ENCODE measurements at places on chromosomes 5 and 9.

DNA sequence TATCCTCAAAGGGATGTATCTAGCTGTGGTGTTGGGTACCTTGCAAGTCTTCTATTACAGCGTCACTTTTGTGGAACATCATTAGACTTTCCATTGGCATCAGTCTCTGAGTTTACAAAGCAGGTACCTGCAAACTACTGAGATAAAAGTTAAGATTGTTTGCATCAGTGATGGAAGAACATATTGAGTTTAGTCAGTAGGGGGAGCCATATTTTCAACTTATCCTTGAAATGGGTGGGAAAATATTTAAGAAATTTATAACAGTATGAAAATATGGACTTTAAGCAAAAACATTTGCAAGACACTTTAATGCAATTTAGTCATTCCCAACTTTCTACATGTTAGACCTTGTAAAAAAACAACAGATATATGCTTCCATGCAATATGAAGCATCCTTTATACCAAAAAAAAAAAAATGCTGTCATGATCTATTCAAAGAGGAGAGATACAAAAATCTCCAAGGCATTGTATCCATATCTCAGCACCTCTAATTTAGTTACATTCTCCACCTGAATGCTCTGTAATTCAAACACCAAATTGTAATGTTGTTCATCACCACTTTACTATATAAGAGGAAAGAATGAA, 98.6 kb upstream of the ADAMTS19 start:
- no peak for DNase-seq

GRCh38 chr9:136762915-136763648, 1.2 kb downstream of the LCN15 start:
- DNase-seq = no peak

DNA sequence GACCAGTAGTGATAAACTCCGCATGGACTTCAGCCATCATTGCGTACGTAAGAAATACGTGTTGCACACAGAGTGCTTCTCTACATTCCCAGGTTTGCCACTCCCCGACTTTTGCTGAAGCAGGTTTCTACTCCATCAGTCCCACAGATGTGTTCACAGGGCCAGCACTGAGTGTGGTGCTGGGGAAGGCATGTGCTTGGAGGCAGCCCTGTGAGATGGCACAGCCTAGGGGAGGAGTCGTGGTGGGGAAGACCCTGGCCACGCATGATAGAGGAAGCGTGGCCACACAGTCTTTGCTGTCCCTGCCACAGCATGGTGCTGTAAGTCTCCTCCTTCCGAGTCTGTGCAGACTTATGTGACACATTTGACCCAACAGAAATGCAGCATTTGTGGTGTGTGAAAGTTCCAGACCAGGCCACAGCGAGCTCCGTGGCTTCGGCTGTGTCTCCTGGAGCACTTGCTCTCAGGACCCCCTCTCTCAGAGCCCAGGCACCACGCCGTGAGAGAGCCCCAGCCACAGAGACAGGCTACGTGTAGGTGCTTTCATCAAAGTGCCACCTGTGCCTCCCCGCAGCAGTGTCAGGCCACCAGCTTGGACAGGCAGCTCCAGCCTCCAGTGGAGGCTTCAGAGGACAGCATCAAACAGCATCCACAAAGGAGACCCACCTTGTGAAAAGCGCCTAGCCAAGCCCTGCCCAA, 197.8 kb downstream of the AUH start:
- DNase-seq = no peak

DNA sequence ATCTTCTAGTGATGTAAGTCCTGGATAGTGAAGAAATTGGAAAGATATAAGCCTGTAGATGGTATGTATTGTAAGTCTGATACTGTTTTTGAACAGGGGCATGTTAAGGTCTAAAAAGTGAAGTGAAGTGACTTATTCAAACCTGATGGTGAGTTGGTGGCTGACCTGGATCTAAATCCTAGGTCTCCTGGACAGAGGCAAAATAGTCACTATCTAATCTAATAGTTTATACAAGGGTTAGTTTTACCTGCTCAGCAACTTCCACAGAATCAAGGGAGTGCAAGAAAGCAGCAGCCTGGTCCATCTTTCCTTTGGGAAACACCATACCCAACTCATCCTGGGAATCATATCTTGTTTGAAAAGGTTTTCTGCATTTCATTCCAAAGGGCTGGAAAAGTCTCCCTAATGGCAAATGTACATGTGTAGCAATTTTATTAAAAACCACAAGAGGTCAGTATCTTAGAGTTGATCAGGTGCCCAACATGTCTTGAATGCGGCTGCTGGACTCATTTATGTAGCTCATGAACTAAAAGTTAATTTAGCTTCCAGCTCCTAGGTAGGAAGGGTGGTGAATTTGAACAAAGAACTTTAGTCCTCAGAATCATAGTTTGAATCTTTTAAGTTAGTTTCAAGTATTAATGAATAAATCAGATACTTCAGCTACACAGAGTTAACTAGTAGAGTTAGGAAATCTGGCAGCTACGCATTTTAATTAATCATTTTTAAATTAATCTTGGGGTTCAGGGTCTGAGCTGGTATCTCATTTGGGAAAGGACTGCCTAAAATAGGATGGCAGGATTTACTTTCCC, 26.0 kb downstream of the SKP2 start:
- no peak for DNase-seq

DNA sequence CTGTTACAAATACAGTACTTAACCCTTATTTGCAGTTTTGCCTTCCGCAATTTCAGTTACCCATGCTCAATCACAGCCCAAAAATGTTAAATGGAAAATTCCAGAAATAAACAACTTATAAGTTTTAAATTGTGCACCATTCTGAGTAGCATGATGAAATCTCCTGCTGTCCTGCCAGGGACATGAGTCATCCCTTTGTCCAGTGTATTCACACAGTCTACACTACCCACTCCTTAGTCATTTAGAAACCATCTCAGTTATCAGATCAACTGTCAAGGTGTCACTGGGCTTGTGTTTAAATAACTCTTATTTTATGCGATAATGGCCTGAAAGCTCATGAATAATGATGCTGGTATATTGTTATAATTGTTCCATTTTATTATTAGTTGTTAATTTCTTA, 95.8 kb downstream of the PLCXD3 start:
- DNase-seq = no peak

GRCh38 chr9:84502066-84502465, 161.5 kb upstream of the SLC28A3 start:
- DNase-seq = no peak

GRCh38 chr5:29321591-29321990, 1871.9 kb upstream of the CDH6 start:
- no peak for DNase-seq

- DNase-seq = no peak
These were observed 11.8 kb upstream of the HMGCR start for GRCh38 chr5:75325242-75325641.

DNA sequence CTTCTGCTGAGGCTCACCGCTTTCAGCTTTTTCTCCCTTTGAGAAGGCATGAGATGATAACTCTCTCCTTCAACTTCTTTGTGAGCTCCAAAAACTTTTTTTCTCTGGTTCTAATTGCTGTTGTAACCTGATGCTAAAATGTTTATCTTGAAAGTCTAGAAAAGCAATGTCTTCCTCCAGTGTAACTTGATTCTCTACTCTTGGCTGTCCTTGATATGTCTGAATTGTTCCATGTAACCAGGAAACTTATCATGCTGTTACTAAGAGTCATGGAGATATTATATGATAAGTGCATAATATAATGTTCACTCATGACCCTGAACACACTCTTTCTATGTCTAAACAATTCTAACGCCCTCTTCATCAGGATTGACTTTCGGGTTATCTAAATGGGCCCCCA, 128.0 kb upstream of the ABCA1 start:
- DNase-seq = no peak

DNA sequence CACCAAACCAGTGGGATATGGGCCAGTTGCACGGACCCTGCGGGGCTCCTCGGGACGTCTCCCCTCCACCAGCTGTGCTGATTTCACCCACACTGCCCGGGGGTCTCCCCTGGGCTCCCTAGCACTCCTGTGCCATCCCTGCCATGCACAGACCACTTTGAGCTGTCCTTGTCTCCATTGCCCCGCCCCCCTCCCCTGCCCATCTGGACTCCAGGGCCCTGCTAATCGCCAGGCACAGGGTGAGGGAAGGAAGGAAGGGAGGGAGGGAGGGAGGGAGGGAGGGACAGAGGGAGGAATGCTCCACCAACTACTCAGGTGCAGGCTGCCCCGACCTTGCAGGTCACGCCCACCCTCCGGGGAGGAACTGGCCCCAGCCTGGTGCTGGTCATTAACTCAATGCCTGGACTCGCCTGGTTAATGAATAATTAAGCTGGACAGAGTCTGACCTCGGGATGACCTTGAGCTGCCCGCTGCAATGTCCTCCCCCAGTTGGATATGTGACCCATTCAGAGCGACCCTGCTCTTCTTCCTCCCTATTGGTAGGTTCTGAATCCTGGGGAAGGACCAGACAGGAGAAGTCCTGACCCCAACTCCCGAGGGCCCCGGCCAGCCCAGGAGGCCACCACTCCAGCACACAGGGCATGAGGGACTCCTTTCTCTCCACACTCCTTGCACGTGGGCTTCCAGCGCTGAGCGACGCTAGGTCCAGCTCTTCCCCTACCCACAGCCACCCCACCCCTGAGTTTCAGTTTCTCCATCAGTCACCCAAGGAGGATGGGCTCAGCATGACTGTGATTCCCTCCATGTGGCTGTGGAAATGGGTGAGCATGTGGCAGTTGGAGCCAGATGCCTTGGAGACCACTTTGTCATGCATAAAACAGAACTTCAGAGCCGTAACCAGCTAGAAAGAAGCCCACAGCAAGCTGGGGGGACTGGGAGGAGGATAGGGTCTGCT, 62.1 kb downstream of the C9orf50 start:
- DNase-seq = no peak

- DNase-seq = no peak
These were observed 376.3 kb upstream of the ACTBL2 start for GRCh38 chr5:57858905-57859304.

DNA sequence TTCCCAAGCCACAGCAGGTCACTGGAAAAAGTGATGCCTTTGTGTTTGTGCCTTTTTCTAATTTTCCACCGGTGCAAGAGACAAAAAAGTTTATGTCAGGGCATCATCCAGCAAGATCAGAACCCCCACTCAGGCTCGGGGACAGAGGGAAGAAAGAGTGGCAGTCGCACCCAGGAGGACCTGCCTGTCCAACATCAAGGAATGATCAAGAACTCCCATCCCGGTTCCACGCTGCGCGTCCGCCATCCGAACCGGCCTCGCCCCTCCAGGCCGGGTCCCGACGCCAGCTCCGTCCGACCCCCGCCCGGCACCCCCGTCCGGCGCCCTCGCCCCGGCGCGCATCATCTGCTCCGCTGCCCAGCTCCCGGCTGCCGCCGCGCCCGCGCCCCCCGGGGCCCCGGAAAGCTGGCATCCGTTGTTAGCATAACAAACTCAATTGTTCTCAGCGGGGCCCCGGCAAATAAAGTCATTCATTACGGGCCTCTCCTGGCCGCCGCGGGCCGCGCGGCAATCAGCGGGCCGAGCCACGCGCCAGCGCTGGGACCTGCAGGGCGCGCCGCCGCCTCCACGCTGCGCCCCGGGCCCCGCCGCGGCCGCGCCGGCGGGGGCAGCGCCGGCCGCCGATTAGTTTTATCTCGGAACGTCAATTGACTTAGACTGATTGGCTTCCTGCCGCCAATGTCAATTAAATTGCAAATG, 48.1 kb downstream of the PAX5 start:
- DNase-seq = no peak

GRCh38 chr9:2257248-2257929, 242.2 kb downstream of the SMARCA2 start:
- no peak for DNase-seq

DNA sequence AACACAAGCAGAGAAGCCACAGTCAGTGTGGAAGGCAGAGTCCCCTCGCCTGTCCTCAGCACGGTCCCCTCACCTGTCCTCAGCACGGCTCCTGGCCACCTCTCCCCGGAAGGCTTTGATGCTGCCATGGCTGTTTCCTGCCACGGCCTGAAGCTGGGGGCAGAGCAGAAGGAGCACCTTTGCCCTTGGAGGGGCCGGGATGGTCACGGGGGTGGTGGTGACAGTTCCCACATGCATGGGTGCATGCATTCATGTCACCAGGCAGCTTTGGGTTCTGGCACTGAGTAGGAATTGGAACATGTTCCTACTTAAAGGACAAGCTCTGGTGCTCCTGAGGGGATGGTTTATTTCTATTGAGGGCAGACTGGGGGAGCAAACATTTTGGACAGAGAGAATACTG, 57.8 kb upstream of the PHYKPL start:
- no peak for DNase-seq

- no peak for DNase-seq
These were observed 13.1 kb downstream of the ARSB start for GRCh38 chr5:78971998-78972397.

GRCh38 chr5:124054564-124054963, 542.6 kb downstream of the CSNK1G3 start:
- DNase-seq = no peak

DNA sequence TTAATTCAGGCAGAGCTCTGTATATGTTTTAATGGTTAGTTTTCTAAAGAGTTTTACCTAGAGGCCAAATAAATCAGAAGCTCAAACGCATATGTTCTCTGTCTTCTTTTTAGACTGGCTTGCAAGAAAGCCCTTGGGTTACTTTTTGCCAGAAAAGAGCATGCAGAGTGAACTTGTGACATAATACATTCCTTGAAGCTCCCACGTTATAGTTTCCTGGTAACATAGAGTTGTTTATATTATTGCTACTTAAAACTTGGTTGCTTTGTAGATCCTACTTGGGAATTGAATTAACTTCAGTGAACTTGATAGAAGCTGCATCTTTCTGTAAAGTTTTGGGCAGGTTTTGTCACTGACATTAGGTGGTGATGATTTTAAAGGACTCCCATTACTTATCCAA, 102.9 kb downstream of the C9orf152 start:
- DNase-seq = no peak

GRCh38 chr5:77426670-77427069, 65.4 kb downstream of the WDR41 start:
- no peak for DNase-seq

DNA sequence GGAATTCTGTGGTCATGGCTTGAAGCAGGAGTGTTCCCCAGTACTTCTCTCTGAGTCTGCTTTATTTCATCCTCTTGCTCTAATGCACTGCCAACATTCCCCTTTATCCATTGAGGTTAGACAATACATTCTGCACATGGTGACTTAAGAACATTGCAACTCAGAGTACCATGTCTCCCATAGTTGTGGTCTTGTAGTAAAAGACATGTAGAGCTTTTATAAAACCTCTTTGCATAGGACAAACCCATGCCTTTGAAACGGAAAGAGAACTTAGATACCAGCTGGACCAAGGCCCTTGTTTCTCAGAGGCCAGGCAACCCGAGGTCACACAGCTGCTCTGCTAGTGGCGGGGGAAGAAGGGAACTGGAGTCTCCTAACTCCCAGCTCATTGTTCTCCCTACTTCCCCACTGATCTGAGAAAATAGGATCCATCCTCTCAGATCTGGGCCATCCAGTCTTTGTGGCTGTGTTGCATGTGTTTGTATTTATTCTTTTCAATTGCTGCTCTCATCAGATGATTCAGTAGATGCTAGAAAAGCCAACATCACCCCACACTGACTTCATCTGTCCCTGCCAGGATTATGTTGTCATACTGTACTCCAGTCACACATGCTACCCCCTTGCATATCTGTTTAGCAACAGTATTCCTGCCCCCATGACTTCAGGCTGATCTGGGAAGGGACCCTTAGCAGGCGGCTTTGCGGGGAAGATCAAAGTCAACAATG, 236.9 kb downstream of the SAXO1 start:
- no peak for DNase-seq

- no peak for DNase-seq
These were observed 409.2 kb downstream of the CSNK1G3 start for GRCh38 chr5:123921193-123921592.
